H1 (cell line): ENCODE measurements at places on chromosomes 5 and 9. TPM values are rescaled to one million over a fixed set of nuclear protein-coding genes. Genes with fewer than 3 reads are reported as not detected.

DNA sequence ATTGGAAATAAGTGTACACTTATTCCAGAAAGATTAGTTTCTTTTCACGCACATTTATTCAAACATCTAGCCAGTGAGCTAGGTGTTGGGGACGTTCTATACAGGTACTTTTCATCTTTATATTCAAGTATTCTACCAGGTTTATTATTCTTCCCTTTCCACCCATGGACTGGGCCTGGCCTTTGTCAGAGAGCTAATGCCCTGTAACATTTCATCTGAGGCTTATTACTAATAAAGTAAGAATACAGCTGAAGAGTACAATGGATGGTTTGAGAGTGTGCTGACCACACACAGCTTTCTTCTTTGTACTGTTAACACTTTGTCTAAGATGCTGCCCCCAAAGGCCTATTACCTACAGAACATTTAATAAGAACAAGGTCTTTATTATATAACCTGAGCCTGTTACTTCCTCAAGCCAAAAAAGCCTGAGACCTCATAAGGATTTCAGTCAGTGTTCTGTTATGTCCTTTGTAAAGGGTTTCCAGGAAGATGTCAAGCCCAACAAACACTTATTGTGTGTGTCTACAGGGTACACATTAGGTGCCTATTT, 93.5 kb downstream of the ZNF608 start:
- no peak for DNase-seq
- no peaks in the 10 kb centered on the region for H3K27me3 ChIP-seq

- no peaks in the 10 kb centered on the region for H3K36me3 ChIP-seq
- no peak for DNase-seq
- H3K27me3 ChIP-seq = no peaks in the 10 kb centered on the region
- no peaks in the 10 kb centered on the region for H3K4me1 ChIP-seq
- H3K4me3 ChIP-seq = no peak overlapping the region
These were observed 248.5 kb upstream of the IRX4 start for GRCh38 chr5:2131196-2131595.

DNA sequence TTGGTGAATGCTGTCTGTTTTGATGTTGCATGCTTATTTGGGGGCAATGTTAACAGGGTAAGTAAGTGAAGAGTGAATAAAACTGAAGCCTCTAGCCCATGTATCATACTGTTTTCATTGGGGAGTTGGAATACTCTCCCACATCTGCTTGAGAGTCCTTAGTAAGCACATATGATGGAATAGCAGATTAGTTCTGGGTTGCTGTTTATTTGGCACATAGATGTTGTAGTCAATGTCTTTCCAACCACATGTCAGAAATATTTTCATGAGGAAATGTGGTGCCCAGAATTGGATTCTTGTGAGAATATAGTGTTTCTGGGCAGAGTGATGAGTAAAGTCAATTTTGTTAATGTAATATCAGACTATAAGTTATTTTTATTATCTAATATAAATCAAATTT, 611.7 kb upstream of the FTMT start:
- no peaks in the 10 kb centered on the region for H3K4me1 ChIP-seq
- no peaks in the 10 kb centered on the region for H3K36me3 ChIP-seq
- no peaks in the 10 kb centered on the region for H3K27me3 ChIP-seq
- H3K27ac ChIP-seq = no peak overlapping the region
- H3K4me3 ChIP-seq = no peak overlapping the region

DNA sequence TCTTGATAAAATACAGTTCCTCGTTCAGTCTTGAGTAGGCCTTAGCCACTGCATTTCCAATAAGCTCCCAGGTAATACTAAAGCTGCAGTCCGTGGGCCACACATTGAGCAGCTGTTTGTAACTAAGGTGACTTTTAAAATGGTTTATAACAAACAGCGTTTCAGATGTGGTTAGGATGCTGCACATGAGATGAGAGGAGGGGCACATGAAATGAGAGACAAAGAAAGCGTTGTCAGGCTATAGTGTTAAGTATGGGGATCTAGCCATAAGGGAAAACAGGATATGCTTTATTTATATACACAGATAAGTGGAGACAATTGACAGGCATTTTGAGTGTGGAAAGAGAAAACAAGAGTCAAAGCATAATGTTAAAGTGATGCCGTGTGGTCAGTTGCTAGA, 89.9 kb downstream of the PAM start:
- H3K4me3 ChIP-seq = no peak overlapping the region
- no peaks in the 10 kb centered on the region for H3K36me3 ChIP-seq
- DNase-seq = no peak
- no peaks in the 10 kb centered on the region for H3K4me1 ChIP-seq
- no peak overlapping the region for H3K27ac ChIP-seq

DNA sequence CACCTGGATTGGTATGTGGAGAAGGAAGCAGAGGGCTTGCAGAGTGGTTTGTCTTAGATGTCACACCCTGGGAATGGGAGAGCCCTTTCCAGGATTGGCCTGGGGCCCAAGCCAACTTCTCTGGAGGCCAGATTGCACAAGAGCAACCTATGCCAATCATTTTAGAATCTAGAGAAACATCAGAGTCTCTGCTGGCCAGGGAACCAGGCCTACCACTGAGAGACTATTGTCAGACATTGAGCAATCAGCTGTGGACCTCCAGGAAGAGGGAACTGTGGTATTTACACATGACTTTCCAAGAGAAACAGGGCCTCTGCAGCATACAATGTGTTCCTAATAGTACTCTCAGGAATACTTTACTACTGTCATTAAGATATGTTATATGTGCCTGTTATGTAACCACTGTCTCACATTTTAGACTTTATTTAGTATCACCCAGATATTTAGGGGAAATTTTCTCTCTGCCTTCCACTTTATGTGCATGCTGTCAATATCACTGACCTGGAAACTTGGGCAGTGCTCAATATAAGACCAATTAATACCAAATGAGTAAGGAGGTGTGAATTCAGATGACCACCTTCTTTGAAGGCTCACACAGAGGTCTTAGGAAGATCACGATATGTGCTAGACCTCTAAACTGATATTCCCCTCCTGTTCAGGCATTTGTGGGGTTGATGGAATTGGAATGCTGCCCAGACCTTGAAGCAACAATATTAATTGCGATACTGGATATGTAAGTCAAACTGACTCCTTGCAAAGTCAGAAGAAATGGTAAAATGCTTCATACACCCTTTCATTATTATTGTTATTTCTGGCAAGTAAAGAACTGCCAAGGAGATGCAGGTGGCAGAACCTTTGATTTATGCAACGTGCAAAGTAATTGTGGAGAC, 20.5 kb upstream of the CCL28 start:
- H3K4me1 ChIP-seq = no peaks in the 10 kb centered on the region
- H3K27me3 ChIP-seq = no peaks in the 10 kb centered on the region
- H3K4me3 ChIP-seq = no peak overlapping the region
- no peak for DNase-seq
- H3K36me3 ChIP-seq = no peaks in the 10 kb centered on the region
- no peak overlapping the region for H3K27ac ChIP-seq

DNA sequence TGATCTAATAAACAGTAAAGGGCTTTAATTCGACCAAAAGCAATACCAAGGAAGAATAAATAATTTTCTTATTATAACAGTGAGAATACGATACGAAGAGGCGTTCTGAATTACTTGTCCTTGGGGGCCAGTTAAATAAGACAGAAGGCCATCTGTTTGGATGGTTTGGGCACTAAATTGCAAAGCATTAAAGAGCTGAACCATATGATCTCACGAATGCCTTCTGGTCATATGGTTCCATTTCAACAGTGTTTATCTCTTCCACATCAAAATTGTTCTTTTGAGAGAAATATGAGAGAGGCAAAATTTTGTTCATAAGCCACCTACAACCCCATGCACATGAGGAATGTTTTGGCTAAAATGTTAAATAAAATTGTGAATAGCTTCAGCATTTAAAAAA, 605.4 kb downstream of the PTPRD start:
- H3K4me3 ChIP-seq = no peak overlapping the region
- DNase-seq = no peak
- no peaks in the 10 kb centered on the region for H3K36me3 ChIP-seq
- H3K27ac ChIP-seq = no peak overlapping the region
- no peaks in the 10 kb centered on the region for H3K4me1 ChIP-seq
- H3K27me3 ChIP-seq = no peaks in the 10 kb centered on the region

DIRAS2 gene
- 0.11 and 0.15 TPM in 2 replicates for total RNA-seq

ADAMTSL1 gene
- 0.84 and 0.90 TPM in 2 replicates for total RNA-seq

HTR1A gene
- 3.8 and 4.7 TPM in 2 replicates for total RNA-seq

DNA sequence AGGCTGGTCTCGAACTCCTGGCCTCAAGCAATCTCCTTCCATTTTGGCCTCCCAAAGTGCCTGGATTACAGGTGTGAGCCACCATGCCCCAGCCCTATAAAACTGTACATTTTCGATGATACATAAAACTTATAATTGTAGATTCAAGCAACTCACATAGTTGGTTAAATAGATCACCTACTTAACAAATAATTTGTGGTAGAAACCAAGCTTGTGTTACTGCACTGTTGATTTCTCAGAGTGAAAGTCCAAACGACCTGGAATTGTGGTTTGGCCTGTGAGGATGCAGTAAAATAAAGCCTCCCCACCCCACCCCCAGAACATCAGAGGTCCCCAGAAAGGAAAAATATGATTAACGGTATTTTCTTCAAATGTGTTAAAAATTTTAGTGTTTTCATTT, 92.7 kb downstream of the TRIO start:
- no peak overlapping the region for H3K27ac ChIP-seq
- no peak for DNase-seq
- peaks cover 30% of the 10 kb centered on the region for H3K4me1 ChIP-seq
- no peaks in the 10 kb centered on the region for H3K27me3 ChIP-seq
- no peaks in the 10 kb centered on the region for H3K36me3 ChIP-seq
- no peak overlapping the region for H3K4me3 ChIP-seq
